MG63 (cell line): ENCODE measurements at places on chromosomes 7 and 10.

- peak; percentile 50 for DNase-seq
These were observed 181.7 kb downstream of the CCSER2 start for GRCh38 chr10:84510121-84510520.

- DNase-seq: no peak
These were observed 348.6 kb downstream of the AUTS2 start for GRCh38 chr7:69946901-69947300.

DNA sequence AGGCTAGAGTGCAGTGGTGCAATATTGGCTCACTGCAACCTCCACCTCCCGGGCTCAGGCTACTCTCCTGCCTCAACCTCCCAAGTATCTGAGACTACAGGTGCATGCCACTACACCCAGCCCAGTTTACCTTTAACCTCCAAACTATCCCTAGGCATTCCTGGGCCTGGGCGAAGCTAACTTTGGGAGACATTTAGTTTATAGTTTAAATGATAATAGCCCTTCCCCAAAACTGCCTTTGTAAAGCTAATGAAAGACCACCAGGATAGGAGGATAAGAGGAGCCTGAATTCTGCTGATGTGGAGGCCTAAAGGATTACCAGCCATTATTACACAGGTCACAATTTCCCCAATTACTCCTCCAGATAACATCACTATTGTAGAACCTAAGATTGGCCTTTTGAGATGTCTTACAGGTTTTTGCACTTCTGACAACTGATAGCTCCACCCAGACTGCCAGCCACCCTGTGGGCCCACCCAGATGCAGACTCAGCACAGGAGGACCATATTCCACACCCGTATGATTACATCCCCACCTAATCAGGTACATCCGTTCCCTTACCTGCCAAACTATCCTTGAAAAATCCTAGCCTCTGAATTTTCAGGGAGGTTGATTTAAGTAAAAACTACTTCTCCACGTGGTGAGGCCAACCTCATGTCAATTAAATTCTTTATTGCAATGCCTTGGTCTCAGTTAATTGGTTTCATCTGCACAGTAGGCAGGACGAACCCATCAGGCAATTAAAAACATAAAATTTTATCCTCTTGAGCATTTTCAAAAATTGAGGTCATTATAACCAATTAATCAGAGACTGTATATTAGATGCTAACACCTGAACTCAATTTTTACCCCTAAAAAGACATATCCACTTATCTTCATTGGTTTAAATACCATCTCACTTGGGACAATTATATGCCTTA lies 62.3 kb upstream of the TMEM254 start:
- no peak for DNase-seq

- no peak for DNase-seq
These were observed 344.1 kb upstream of the HPS1 start for GRCh38 chr10:98790817-98791216.

GRCh38 chr7:18491871-18492270 lies 3.7 kb upstream of the HDAC9 start:
- no peak for DNase-seq

DNA sequence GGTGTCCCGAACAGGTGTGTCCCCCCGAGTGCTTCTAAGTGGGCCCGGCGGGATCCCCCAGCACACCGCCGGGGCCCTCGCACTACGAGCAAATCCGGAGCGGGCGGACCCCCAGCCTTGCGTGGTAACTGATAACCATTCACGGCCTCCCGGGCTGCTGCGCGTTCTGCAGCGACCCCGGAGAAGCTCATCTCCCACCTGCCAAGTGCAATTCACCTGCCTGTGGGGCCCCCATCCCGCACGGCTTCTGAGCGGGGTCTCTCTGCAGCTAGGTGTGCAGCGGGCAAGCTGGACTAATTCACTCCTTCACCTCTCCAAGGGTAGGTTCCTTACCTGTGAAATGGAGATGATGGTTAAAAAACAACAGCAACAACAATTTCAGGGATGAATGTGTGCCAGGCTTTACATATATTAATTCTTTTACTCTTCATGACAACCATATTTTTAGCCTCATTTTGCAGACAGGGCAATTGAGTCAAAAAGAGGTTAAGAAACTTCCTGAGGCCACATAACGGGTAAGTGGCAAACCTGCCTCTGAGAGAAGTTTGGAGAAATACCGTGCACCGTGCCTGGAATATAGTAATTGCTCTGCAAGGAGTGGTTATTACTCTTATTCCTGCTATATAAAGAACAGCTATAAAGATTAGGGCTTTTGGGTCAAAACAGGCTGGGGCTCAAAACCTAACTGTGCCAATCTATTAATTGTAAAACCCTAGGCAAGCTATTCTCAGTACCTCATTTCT lies 652 bp upstream of the PODXL start:
- DNase-seq: no peak

GRCh38 chr7:129831424-129832058 lies 121.2 kb downstream of the UBE2H start:
- peak; percentile 89 for DNase-seq

DNA sequence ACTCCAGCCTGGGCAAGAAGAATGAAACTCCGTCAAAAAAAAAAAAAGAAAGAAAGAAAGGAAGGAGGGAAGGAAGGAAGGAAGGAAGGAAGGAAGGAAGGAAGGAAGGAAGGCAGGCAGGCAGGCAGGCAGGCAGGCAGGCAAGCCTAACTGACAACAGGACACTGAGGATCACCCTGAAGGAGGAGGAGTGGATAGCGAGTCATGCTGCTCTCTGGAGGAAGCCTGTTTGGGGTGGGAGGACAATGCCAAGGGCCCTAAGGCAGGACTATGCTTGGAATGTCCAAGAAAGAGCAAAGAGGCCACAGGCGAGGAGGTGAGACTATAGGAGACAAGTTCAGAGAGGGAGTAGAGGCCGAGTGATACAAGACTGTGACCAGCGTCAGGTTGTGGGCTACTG lies 107.0 kb upstream of the PARD3 start:
- peak; percentile 44 for DNase-seq
